ENCODE measurements at places on chromosomes 3 and 15.

DNA sequence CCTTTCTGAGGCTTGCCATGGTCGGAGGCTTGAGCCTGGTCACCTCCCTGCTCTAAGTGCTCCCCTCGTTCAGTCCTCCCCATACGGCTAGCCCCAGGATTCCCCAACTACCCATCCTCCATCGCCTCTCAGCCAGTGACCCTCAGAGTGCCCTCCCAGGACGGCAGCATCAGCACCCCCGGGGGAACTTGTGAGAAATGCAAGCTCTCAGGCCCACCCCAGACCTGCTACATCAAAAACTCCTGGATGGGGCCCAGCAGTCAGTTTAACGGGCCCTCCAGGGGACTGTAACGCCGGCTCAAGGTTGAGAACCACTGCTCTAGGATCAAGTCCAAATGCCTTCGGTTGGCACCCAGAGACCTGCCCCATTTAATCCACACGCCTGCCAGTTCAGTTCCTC is 6.9 kb downstream of the ADAMTS17 start:
- H3K4me3 ChIP-seq, result no peak overlapping the region
- no peaks in the 10 kb centered on the region for H3K4me1 ChIP-seq
- H3K27ac ChIP-seq, result no peak overlapping the region
- DNase-seq, result no peak
- no peaks in the 10 kb centered on the region for H3K36me3 ChIP-seq

DNA sequence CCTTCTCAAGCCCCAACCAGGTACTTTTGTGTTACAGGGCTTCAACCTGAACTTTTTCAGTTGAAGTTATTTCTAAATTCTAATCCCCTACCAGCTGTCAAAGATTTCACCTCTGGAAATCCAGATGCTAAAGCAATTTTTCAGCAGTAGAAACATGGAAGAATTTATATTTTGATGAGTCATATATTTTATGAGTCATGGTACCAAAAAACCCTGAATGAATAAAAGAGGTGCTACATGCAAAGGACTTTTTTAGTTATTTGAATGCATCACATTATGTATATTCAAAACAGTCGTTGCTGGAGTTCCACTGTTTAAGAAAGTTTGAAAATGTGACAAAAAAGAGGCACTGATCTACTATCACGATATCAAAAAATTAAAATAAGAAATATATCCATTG is 96.0 kb upstream of the ZNF385D start:
- no peak overlapping the region for H3K27ac ChIP-seq
- H3K4me1 ChIP-seq, result no peaks in the 10 kb centered on the region
- no peaks in the 10 kb centered on the region for H3K27me3 ChIP-seq
- H3K36me3 ChIP-seq, result no peaks in the 10 kb centered on the region
- DNase-seq, result no peak

DNA sequence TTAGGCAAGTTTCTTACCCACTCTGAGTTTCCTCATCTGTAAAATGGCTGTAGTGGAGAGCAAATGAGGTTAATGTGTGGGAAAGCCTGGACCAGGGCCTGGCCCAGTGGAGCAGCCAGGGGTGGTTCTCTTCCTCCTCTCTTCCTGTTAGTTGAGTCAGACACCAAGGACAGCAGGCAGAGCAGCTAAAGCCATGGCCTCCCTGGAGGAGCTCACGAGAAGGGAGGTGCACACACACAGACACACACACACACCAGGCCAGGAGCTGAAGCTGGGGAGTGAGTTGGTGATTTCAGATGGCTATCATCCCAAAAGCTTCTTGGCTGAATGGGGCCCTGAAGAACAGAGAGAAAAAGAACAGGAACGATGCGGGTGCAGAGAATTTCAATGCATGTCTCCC is 33.2 kb upstream of the TSPAN3 start:
- peaks cover 34% of the 10 kb centered on the region for H3K4me1 ChIP-seq
- H3K27ac ChIP-seq, result no peak overlapping the region
- no peaks in the 10 kb centered on the region for H3K27me3 ChIP-seq
- DNase-seq, result no peak
- H3K4me3 ChIP-seq, result no peak overlapping the region

DNA sequence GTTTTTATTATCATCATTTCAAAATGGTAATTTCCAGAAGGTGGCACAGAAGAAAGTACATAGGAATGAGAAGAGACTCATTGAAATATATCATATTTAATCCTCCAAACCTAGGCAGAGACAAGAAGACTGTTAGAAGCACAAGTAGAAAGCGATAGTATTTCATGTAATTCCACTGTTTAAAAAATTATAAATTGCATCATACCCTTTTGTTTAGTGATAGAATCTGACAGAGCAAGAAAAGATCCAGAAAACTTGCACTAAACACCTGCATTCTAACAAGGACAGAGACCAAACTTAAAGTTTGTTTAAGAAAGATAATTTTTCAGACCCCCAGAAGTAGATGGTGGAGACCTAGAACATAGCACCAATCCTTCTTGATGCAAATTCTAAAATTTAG is 56.9 kb upstream of the CD96 start:
- no peak overlapping the region for H3K27ac ChIP-seq
- DNase-seq, result no peak
- no peak overlapping the region for H3K4me3 ChIP-seq
- H3K36me3 ChIP-seq, result no peaks in the 10 kb centered on the region

- H3K4me1 ChIP-seq, result peaks cover 16% of the 10 kb centered on the region
- no peaks in the 10 kb centered on the region for H3K36me3 ChIP-seq
- peak overlapping the region; percentile 23 for H3K27ac ChIP-seq
Observed at GRCh38 chr3:33093847-33094246, 3.1 kb downstream of the GLB1 start.

DNA sequence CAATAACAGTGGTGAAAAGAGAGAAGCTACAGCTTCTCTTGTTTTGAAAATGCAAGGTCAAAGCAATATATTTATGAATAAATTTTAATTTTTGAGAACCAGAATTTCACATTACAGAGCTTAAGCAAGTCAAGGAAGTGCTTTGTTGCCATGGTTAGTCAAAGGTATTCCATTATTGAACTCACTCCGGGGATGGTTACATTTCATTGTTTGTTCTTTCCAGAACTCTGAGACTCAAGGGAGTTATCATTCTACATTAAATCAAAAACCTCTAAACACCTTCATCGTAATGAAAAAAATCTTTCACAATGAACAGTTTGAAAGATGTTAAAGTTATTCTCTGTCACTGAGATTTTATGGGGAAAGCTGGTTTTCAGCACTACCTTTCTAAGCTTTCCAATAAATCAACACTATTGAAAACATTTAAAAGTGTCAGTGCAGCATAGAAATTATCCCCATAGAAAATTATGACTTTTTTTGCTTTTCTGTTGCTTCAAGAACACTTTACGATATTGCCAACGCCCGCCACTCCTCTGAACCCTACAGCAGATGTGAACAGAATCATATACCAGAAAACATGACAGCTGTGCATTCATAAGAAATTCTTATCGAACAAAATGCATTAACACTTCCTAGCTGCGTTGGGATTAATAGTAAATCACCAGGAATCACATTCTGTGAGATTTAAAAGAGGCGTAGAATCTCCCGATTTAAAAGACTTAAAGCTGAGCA is 83.0 kb downstream of the OTOL1 start:
- no peak for DNase-seq
- H3K27me3 ChIP-seq, result no peaks in the 10 kb centered on the region
- no peak overlapping the region for H3K27ac ChIP-seq
- no peaks in the 10 kb centered on the region for H3K36me3 ChIP-seq
- H3K4me1 ChIP-seq, result no peaks in the 10 kb centered on the region
- no peak overlapping the region for H3K4me3 ChIP-seq

- no peak overlapping the region for H3K27ac ChIP-seq
- H3K36me3 ChIP-seq, result no peaks in the 10 kb centered on the region
- no peak overlapping the region for H3K4me3 ChIP-seq
Observed at GRCh38 chr15:65926899-65927298, 57.6 kb downstream of the RAB11A start.

DNA sequence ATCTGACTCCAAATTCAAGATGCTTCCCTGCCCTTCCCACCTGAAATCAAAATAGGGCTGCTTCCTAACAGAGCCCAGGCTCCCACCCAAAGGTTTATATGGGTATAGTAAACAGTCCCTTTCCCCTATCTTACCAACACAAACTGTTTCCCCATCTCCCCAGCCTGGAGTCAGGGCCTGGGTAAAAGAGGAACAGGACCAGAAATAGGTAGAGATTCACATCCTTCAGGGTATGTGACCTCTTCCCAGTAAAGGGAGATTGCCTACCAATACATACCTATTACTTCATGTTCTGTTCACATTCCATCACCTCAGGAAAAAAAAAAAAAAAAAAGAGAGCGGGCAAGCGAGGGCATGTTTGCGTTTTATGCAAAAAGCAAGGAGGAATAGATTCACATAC is 9.7 kb upstream of the SHF start:
- no peaks in the 10 kb centered on the region for H3K27me3 ChIP-seq
- H3K4me3 ChIP-seq, result no peak overlapping the region
- no peaks in the 10 kb centered on the region for H3K36me3 ChIP-seq
- H3K4me1 ChIP-seq, result peaks cover 3% of the 10 kb centered on the region

- DNase-seq, result no peak
- H3K36me3 ChIP-seq, result no peaks in the 10 kb centered on the region
- H3K27ac ChIP-seq, result no peak overlapping the region
- H3K4me1 ChIP-seq, result no peaks in the 10 kb centered on the region
- no peaks in the 10 kb centered on the region for H3K27me3 ChIP-seq
Observed at GRCh38 chr3:156180077-156180476, 59.7 kb downstream of the KCNAB1 start.

GRCh38 chr3:123378409-123378915 is 70.4 kb downstream of the ADCY5 start:
- no peak overlapping the region for H3K27ac ChIP-seq
- H3K4me3 ChIP-seq, result no peak overlapping the region
- no peaks in the 10 kb centered on the region for H3K36me3 ChIP-seq

- no peak for DNase-seq
- peaks cover 47% of the 10 kb centered on the region for H3K4me1 ChIP-seq
- no peaks in the 10 kb centered on the region for H3K36me3 ChIP-seq
- H3K27me3 ChIP-seq, result no peaks in the 10 kb centered on the region
- H3K27ac ChIP-seq, result peak overlapping the region; percentile 98
Observed at GRCh38 chr3:195908694-195909581, 587 bp upstream of the TNK2 start.

DNA sequence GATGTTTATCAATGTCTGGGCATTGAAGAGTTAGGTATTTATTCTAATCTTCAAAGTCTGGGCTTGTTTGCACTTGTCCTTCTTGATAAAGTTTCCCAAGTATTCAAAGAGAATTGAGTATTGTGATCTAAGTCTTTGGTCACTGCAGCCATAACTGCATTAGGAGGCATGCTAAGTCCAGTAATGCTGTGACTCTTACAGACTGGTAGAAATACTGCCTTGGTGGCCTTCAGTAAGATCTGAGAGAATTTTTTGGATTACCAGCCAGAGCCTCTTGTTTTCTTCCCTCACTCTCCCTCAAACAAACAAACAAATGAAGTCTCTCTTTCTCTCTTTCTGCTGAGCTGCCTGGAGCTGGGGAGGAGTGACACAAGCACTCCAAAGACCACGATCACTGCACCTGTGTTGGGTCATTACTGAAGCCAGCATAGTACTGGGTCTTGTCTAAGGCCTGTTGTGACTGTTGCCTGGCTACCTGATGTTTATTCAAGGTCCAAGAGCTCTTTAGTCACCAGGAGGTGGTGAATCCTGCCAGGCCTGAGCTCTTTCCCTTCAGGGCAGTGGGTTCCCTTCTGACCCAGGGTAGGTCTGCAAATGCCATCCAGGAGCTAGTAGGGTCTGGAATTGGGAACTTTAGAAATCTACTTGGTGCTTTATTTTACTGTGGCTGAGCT is 14.8 kb upstream of the RBP2 start:
- no peaks in the 10 kb centered on the region for H3K4me1 ChIP-seq
- no peak overlapping the region for H3K27ac ChIP-seq
- DNase-seq, result no peak

GRCh38 chr3:111070772-111071256 is 802 bp upstream of the NECTIN3 start:
- H3K36me3 ChIP-seq, result no peaks in the 10 kb centered on the region
- peaks cover 16% of the 10 kb centered on the region for H3K4me1 ChIP-seq
- DNase-seq, result no peak
- H3K4me3 ChIP-seq, result peak overlapping the region; percentile 74

DNA sequence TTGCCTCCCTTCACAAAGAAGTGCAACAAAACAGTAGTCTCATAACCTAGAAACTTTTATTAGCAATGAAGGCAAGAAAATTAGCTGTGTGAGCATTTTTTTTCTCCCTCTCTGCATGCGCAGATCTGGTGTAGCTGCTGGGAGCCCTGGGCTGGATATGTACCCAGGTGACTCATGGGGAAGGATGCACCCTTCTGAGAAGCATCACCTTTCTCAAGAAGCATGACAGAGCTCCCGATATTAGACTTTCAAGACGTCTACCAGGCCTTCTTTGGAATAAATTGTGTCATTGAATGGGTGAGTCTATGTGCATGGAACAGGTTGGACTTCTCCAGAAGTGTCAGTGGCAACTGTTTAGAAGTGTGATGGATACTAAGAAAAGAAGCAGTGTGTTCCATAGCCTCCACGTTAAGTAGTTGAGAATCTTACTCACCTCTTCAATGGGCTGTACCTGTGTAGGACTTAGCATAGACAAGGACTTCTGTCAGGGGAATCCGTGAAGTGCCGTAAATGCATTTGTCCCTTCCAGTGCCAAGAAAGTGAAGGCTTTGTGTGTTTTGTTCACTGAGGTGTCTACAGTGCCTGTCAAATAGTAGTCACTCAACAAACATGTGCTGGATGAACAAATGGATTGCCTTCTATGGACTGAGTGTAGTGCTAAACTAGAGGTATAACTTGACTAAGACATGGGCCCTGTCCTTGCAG is 47.7 kb upstream of the RASGRP1 start:
- H3K36me3 ChIP-seq, result no peaks in the 10 kb centered on the region
- DNase-seq, result no peak
- no peaks in the 10 kb centered on the region for H3K27me3 ChIP-seq
- no peak overlapping the region for H3K4me3 ChIP-seq
- no peak overlapping the region for H3K27ac ChIP-seq

DNA sequence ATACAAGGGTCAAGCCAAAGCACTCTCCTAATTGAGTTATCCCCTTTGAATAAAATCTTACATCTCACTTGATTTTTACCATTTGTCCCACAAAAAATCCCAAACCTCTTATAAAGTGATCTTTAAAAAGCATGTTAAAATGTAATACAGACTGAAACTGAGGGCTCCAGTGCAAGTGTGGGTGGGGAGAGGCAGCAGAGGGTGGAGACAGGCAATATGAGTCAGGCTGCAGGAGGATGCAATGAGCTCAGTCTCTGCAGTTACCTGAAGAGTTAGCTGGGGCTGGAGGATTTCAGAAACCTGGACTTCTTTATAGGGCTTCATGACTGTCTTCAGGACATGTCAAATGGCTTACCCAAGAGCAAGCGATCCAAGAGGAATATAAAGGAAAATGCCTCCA is 14.2 kb upstream of the COLQ start:
- no peaks in the 10 kb centered on the region for H3K4me1 ChIP-seq
- no peak overlapping the region for H3K27ac ChIP-seq
- H3K4me3 ChIP-seq, result no peak overlapping the region
- no peaks in the 10 kb centered on the region for H3K36me3 ChIP-seq
- no peak for DNase-seq
- H3K27me3 ChIP-seq, result no peaks in the 10 kb centered on the region

Measured in gastrocnemius medialis (tissue), 4 donors.